ENCODE measurements at places on chromosomes 1 and 21.

DNA sequence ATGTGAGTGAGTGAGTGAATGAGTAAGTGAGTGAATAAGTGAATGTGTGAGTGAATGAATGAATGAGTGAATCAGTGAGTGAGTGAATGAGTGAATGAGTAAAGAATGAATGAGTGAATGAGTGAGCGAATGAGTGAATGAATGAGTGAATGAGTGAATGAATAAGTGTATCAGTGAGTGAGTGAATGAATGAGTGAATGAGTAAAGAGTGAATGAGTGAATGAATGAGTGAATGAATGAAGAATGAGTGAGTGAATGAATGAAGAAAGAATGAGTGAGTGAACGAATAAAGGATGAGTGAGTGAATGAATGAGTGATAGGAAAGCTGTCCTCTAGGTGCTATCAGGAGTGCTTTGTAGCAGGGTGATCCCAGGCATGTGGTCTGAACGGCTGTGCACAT is 35.7 kb downstream of the CFAP74 start:
- H3K4me3 ChIP-seq = no peak overlapping the region
- no peaks in the 10 kb centered on the region for H3K36me3 ChIP-seq
- peaks cover 5% of the 10 kb centered on the region for H3K4me1 ChIP-seq
- peaks cover 6% of the 10 kb centered on the region for H3K27me3 ChIP-seq
- H3K27ac ChIP-seq = no peak overlapping the region

- H3K4me1 ChIP-seq = peaks cover 21% of the 10 kb centered on the region
- no peaks in the 10 kb centered on the region for H3K27me3 ChIP-seq
- peaks cover 61% of the 10 kb centered on the region for H3K36me3 ChIP-seq
Measured at GRCh38 chr1:54403808-54404261, 2.4 kb downstream of the SSBP3 start.

- no peaks in the 10 kb centered on the region for H3K27me3 ChIP-seq
- H3K4me3 ChIP-seq = no peak overlapping the region
- DNase-seq = no peak
- peaks cover 5% of the 10 kb centered on the region for H3K4me1 ChIP-seq
Measured at GRCh38 chr1:56385314-56385713, 194.0 kb downstream of the PLPP3 start.

- no peaks in the 10 kb centered on the region for H3K27me3 ChIP-seq
- H3K27ac ChIP-seq = no peak overlapping the region
- H3K36me3 ChIP-seq = no peaks in the 10 kb centered on the region
- no peaks in the 10 kb centered on the region for H3K4me1 ChIP-seq
Measured at GRCh38 chr1:53087332-53088285, 25.6 kb downstream of the PODN start.

- H3K27ac ChIP-seq = no peak overlapping the region
- H3K4me1 ChIP-seq = peaks cover 4% of the 10 kb centered on the region
- no peak for DNase-seq
- H3K36me3 ChIP-seq = no peaks in the 10 kb centered on the region
- H3K27me3 ChIP-seq = no peaks in the 10 kb centered on the region
Measured at GRCh38 chr1:223075834-223076233, 67.2 kb downstream of the TLR5 start.

DNA sequence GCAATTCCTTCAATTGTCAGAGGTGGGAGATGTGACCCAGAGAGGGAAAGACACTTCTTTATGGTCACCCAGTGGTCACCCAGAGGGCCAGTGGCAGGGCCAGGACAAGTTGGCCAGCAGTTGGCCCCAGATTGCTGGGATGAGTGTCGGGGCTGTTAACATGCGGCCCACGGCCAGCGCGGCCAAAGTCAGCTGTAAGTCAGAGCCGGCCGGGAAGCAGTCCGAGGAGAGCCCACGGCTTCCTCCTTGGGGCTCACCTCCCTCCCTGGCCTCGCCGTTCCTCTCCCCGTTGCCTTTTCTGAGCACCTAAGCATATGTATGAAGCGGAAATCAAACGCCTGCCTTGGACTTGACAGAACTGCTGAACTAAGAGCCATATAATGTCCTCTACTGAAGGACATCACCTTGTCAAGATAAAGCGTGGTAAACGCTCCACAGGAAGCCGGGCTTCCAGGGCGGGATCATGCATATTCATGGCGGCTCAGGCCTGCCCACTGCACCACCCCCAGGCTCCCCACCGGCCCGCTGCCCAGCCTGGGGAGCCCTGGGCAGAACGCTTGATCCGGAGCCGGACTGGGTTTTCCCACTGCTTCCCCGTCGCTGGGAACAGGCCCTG is 245.4 kb upstream of the POU3F1 start:
- no peak overlapping the region for H3K4me3 ChIP-seq
- H3K36me3 ChIP-seq = no peaks in the 10 kb centered on the region
- H3K27ac ChIP-seq = no peak overlapping the region
- no peaks in the 10 kb centered on the region for H3K27me3 ChIP-seq
- DNase-seq = no peak

Data from neuronal stem cell (in vitro differentiated cells).